Activated CD4-positive, alpha-beta T cell treated with anti-CD3 and anti-CD28 coated beads, Interleukin-2, amount 50 U/mL, for 4 hours (primary cell): ENCODE measurements at places on chromosomes 11 and 22.

GRCh38 chr11:68574308-68574707 lies 110.0 kb upstream of the GAL start:
- DNase-seq, result no peak

GRCh38 chr22:25197340-25197739 lies 2.3 kb upstream of the CRYBB3 start:
- no peak for DNase-seq

DNA sequence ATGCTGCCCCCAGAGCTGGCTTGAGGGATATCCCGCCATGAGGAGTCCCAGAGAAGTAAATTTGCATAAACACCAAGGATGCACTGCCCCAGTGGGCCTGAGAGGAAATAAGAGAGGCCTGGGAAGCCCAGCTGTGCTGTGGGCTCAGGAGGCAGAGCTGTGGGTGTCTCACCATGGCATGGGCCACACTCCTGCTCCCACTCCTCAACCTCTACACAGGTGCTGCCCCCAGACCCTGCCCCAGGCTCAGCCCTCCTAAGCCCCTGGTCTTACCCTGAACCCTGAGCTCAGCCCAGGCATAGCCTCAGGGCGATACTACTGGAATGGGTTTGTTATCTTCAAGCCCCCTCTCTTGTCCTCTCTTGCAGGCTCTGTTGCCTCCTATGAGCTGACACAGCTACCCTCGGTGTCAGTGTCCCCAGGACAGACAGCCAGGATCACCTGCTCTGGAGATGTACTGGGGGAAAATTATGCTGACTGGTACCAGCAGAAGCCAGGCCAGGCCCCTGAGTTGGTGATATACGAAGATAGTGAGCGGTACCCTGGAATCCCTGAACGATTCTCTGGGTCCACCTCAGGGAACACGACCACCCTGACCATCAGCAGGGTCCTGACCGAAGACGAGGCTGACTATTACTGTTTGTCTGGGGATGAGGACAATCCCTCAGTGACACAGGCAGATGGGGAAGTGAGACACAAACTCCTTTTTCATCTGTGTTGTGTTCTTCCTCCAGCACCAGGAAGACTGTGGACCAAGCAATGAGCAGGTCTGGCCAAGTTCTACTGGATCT lies 59.9 kb downstream of the GGTLC2 start:
- DNase-seq, result no peak

- DNase-seq, result no peak
Observed at GRCh38 chr11:29309992-29310391, 706.8 kb downstream of the KCNA4 start.

GRCh38 chr11:10728789-10729472 lies 22.1 kb upstream of the CTR9 start:
- no peak for DNase-seq

DNA sequence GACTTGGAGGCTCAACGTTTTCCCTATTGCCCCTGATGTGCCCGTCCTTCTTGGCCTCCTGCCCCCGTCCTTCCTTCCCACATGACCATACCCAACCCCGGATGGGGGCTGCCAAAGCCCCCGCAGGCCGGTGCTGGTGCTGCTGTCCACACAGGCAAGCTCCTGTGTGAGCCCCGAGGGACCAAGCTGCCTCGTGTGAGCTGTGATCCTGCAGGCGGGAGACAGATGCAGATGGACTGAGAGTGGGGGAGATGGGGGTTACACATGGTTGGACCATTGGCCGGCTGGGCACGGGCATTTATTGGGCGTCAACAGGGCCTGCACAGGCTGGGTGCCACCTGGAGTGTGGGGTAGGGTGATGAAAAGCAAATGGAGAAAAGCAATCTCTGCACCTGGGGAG lies 313.2 kb upstream of the B3GAT1 start:
- DNase-seq, result no peak

DNA sequence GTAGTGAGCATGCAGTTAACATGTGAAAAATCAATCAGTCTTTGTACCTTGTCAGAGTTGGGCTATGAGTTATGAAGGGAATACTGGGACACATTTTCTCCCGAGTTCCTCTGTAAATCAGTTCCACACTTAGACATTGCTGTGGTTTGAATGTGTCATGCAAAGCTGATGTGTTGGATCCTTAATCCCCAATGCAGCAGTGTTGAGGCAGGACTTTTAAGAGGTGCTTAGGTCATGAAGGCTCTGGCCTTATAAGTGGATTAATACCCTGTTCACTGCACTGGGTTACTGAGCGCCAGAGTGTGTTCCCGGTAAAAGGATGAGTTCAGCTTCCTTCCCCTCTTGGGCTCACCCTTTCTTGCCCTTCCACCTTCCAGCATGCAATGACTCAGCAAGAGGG lies 742.1 kb upstream of the TENM4 start:
- no peak for DNase-seq

DNA sequence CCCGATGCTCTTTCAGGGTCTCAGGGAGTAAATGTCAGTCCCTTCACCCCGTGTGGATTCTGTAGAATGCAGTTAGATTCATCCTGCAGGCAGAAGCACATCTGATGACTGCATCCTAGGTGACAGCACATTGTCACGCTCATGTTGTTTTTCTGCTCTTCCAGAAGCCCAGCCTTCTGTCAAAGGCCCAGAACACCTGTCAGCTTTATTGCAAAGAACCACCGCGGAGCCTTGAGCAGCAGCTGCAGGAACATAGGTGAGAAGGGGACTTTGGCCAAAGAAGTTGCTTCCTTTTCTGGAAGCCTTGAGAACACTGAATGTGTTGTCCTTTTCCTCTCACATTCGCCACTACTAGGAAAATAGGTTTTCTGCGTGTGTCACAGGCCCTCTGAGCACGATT lies 43.7 kb downstream of the PPP2R1B start:
- no peak for DNase-seq
